ENCODE measurements at places on chromosomes 13 and 19.

DNA sequence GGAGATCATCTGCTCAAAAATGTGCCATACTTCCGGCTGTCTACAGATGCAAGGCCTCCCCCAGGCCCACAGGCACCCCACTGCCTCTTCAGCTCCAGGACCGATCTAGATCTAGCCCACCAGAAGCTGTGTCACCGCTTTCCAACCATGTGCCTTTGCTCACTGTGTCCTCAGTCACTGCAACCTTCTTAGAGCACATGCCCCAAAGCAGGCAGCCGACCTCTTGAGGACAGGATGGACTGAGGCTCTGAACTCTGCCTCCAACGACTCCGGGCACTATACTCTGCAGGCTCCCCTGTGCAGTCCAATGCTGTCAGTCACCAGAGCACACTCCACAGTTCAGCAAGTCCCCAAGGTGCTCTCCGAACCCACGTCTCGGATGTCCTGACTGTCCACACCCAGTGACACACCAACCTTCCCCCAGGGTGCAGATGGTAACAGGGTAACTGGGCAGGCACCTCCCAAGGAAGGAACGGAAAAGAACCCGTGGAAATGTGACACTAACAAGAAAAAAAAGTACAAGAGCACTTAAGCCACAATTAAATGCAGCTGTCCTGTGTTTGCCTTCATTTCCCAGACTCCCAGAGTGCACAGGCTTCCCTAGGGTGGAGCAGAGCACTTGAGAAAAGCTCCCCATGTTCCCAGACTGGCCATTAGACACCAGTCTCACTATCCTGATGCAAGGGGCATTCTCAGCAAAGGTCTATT, 4.8 kb downstream of the STK24 start:
- no peaks in the 10 kb centered on the region for H3K27me3 ChIP-seq
- peaks cover 77% of the 10 kb centered on the region for H3K4me1 ChIP-seq
- H3K36me3 ChIP-seq = no peaks in the 10 kb centered on the region
- no peak for DNase-seq
- peak overlapping the region; percentile 37 for H3K4me3 ChIP-seq

DNA sequence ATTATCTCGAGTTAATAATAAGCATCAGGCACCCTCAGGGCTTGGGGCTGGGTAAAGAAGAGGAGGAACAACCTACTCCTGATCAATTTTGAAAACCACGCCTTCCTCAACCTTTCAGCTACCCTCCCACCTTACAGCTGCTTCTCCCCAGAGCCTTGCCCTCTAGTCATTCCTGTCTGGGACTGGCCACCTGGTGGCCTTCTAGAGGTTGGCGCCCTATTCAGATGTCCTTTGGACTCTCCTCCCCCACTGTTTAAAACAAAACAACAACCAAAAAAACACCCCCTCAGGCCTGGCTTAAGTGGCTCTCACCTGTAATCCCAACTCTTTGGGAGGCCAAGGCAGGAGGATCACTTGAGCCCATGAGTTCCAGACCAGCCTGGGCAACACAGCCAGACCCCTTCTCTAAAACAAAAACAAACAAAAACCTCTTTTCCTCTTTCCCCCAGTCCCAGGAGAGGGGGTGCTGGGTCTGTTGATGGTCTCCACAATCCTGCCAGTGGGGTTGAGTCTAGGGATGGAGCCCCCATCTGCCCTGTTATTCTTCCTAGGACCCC, 62.3 kb downstream of the CCDC70 start:
- H3K4me3 ChIP-seq = no peak overlapping the region
- H3K36me3 ChIP-seq = no peaks in the 10 kb centered on the region
- H3K4me1 ChIP-seq = no peaks in the 10 kb centered on the region
- no peak overlapping the region for H3K27ac ChIP-seq
- H3K27me3 ChIP-seq = no peaks in the 10 kb centered on the region

- H3K27ac ChIP-seq = no peak overlapping the region
- H3K27me3 ChIP-seq = no peaks in the 10 kb centered on the region
These were observed 46.6 kb downstream of the MBNL2 start for GRCh38 chr13:97268772-97269171.

DNA sequence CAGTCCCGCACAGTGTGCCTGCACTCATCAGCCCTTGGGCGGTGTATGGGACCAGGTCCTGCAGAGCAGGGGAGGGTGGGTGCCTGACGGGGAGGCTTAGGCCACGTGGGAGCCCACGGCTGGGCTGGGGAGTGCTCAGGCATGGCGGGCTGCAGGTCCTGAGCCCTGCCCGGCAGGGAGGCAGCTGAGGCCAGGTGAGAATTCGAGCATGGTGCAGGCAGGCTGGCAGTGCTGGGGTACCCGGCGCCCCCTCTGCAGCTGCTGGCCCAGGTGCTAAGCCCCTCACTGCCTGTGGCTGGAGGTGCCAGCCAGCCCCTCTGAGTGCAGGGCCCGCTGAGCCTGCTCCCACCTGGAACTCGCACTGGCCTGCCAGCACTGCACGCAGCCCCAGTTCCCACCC, 630.9 kb upstream of the PCDH20 start:
- H3K4me3 ChIP-seq = no peak overlapping the region
- no peaks in the 10 kb centered on the region for H3K4me1 ChIP-seq
- no peaks in the 10 kb centered on the region for H3K27me3 ChIP-seq
- DNase-seq = no peak
- no peak overlapping the region for H3K27ac ChIP-seq
- H3K36me3 ChIP-seq = no peaks in the 10 kb centered on the region

DNA sequence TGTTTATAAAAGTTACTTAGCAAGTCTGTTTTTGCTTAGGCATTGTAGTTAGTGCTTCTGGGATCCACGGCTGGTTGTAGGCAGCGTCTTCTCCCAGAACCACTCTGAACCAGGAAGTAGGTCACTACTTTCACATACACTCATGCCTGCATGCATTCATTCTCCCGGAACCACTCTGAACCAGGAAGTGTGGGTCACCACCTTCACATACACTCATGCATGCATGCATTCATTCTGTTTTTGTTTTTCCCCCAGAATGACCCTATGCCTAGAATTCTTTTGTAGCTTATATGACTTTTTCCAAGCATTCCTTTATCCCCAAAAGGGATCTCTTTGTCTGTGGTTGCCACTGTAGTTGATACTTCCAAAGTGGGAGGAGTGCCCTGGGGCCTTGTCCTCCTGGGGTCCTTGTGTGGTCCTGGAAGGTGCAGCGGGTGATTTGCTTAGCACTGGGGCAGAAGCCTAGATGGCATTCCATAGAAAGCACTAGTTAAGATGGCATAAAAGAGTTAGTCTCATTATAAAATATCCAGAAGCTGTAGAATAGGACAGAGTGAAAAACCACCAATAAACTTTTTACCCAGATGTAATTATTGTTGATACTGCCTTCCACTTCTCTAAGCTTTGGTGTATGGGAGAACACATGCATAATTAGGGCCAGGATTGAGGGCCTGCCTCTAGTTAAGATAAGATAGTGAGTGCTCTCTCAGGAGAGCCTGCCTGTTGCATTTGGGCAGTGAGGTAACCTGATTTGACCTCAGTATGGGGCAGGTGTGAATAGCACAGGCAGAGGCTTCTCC, 68.6 kb upstream of the TEX29 start:
- DNase-seq = no peak
- no peaks in the 10 kb centered on the region for H3K27me3 ChIP-seq
- peaks cover 12% of the 10 kb centered on the region for H3K4me1 ChIP-seq

DNA sequence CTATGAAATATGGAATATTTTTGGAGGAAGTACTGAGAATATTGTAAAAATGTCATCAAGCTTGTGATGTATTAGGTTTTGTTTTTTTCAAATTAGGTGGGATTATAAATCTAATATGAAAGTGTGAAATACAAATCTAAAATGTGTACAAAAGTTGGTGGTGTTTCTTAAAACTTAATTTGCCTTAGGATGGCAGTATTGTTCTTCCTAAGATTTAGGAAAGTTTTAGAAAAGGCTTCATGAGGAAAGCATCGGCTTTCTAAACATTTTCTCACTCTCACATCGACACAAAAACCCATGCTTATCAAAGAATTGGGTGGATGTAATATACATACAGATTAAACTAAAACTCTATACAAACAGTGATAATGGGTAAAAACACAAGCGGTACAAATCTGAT, 972.0 kb upstream of the PCDH20 start:
- no peak for DNase-seq
- no peaks in the 10 kb centered on the region for H3K4me1 ChIP-seq
- H3K4me3 ChIP-seq = no peak overlapping the region
- H3K36me3 ChIP-seq = no peaks in the 10 kb centered on the region
- no peak overlapping the region for H3K27ac ChIP-seq
- H3K27me3 ChIP-seq = no peaks in the 10 kb centered on the region

DNA sequence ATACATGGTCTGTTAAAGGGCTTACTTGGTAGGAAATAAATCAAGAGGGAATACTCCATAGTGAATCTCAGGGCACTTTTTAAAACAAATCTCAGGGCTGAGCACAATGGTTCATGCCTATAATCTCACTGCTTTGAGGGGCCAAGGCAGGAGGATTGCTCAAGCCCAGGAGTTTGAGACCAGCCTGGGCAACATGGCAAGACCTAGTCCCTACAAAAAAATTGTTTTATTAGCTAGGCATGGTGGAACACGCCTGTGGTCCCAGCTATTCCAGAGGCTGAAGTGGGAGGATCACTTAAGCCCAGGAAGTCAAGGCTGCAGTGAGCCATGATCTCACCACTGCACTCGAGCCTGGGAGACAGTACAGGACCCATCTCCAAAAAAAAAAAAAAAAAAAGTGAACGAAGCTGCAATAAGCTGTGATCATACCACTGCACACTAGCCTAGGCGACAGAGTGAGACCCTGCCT, 25.2 kb downstream of the ABCC4 start:
- no peaks in the 10 kb centered on the region for H3K4me1 ChIP-seq
- no peaks in the 10 kb centered on the region for H3K27me3 ChIP-seq
- no peaks in the 10 kb centered on the region for H3K36me3 ChIP-seq

DNA sequence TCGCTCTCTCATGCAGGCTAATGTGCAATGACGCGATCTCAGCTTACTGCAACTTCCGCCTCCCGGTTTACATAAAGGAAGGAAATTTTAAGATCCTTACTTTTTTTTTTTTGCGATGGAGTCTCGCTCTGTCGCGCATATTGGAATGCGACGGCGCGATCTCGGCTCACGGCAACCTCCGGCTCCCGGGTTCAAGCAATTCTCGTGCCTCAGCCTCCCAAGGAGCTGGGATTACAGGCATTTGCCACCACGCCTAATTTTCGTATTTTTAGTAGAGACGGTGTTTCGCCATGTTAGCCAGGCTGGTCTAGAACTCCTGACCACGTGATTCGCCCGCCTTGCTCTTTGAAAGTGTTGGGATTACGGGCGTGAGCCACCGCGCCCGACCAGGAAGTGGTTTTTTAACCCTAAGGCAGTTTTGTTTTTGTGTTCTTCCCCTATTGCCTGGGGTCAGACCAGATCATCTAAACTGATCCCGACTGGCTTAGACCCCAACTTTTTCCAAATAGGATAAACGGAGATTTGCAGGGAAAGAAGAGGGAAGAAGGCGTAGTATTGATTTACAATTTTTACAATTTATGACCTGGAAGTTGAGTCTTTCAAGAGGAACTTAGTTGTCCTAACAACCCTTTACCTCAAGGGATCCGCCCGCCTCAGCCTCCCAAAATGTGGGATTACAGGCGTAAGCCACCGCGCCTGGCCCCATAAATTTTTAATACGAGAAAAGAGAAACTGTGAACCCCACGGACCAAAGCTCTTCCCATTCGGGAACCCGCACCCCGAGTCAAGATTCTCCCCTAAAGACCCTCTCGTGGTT, 142.0 kb downstream of the ZNF737 start:
- peaks cover 4% of the 10 kb centered on the region for H3K4me1 ChIP-seq
- DNase-seq = peak; percentile 80
- no peaks in the 10 kb centered on the region for H3K36me3 ChIP-seq
- H3K4me3 ChIP-seq = peak overlapping the region; percentile 65
- H3K27me3 ChIP-seq = no peaks in the 10 kb centered on the region
- H3K27ac ChIP-seq = peak overlapping the region; percentile 93

GRCh38 chr19:41136636-41137455, 22.6 kb downstream of the CYP2F1 start:
- no peak for DNase-seq
- peak overlapping the region; percentile 55 for H3K4me3 ChIP-seq
- H3K4me1 ChIP-seq = peaks cover 24% of the 10 kb centered on the region
- H3K27me3 ChIP-seq = no peaks in the 10 kb centered on the region
- no peak overlapping the region for H3K27ac ChIP-seq

DNA sequence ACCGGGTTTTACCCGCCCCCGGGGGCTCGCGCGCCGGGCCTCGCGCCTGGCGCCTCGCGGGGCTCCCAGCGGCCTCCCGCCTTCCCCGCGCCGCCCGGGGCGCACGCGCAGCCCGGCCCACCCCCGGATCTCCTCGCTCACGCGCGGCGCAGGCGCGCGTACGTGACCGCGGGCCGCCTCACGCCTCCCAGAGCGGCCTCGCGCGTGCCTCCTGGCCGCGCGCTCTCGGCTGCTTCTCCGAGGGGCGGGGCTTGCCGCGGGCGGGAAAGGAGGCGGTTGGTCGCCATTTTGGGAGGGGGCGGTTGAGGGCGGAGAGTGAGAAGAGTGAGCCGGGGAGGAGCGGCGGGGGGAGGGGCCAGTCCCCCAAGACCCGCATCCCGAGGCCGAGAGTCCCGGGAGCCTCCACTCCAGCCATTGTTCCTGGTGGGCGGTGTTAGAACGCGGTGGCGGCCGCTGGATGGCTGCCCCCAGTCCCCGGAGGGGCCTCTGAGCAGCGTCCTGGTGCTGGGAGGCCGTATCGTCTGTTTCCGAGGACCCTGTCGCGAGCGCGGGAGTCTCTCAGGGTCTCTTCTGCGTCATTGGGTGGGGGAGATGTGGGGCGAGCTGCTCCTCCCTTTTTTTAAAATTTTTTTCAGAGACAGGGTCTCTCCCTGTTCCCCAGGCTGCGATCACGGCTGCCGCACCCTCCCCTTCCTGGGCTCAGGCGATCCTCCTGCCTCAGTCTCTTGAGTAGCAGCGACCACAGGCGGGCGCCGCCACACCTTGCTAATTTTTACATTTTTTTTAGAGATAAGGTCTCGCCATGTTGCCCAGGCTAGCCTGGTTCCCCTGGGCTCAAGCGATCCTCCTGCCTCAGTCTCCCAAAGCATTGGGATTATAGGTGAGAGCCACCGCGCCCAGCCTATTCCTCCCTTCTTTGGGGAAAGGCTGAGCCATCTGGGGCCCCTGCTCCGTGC, at the start of gene ZNF541:
Gene ZNF541 (minus strand): TSS at position 78 of the 956 bp plus-strand sequence. CDS start 17,292 bp downstream, outside the sequence.
- H3K4me1 ChIP-seq = peaks cover 7% of the 10 kb centered on the region
- DNase-seq = peak; percentile 81
- no peaks in the 10 kb centered on the region for H3K36me3 ChIP-seq
- peak within 1 kb of the TSS; percentile 44 for H3K4me3 ChIP-seq
- no peaks in the 10 kb centered on the region for H3K27me3 ChIP-seq
- no peak within 1 kb of the TSS for H3K27ac ChIP-seq

DNA sequence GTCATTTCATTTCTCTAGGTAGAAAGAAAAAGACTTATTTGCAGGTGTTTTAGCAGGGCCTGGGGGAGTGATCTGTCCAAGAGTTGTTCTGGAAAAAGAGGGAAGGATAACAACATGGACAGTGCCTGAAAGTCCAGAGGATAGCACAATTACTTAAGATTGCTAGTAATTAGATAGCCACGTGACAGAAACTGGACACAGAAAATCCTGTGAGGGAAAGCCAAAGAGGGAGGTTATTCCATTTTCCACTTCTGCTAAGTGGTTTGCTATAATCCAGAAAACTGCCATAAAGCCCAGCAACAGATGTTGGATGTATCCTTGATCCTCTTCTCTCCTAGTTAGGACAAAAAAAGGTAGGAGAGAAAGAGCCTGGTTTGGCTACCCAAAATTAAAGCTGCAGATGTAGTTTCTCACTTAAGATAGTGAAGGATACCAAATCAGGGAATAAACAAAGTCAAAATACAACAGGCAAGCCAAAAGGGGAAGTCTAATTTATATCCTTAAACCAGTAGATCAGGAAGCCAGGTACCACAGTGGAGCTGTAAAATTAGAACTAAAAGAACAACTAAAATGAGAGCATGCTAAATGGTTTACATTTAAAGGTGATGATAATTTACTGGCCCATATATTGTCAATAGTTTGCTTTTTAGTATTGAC, 140.2 kb downstream of the VWA8 start:
- no peaks in the 10 kb centered on the region for H3K27me3 ChIP-seq
- peaks cover 12% of the 10 kb centered on the region for H3K36me3 ChIP-seq
- no peak for DNase-seq
- H3K4me1 ChIP-seq = no peaks in the 10 kb centered on the region
- no peak overlapping the region for H3K27ac ChIP-seq
